Right lobe of liver (tissue), 6 donors: ENCODE measurements at places on chromosomes 2 and 18. TPM values are rescaled to one million over a fixed set of nuclear protein-coding genes. Genes with fewer than 3 reads are reported as not detected.

DNA sequence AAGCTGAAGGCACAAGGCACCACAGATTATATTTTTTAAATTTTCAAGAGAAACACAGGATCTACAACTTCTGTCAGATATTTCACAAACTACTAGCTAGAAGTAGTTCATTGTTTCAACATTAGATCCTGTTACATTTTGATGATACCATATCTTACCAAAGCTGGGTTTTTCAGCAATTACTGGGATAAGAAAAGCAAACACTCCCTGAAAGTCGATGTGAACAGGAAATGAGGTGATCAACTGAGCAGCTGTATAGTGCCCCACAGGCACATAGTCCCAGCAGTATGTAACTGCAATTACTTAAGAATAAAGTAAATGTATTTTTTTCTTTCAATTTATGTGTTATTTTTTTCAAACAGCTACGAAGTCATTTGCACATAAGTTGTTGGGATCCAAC is 103.5 kb downstream of the DNER start:
- DNase-seq: no peak

- no peak for DNase-seq
Measured at GRCh38 chr2:228016402-228016801, 145.0 kb downstream of the DAW1 start.

The POTEC gene
- total RNA-seq: not detected

GRCh38 chr2:73032702-73033097 is 38.8 kb downstream of the SFXN5 start:
- no peak for DNase-seq

DNA sequence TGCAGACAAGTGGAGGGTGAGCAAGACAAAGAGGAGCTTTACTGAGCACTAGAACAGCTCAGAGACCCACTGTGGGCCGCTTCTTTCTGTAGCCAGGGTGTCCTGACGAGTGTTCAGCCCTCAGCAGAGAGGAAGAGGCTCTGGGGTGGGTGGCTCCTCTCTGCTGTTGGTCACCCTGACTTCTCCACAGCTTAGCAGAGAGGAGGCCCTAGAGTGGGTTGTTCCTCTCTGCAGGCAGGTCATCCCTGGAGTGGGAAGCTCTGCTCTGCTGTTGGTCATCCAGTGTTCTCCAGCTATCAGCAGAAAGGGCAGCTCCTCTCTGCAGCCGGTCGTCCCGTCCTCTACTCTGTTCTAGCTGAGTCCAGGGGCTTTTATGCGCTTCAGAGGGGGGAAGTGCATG is 286.5 kb downstream of the ICOS start:
- DNase-seq: no peak

- no peak for DNase-seq
Measured at GRCh38 chr18:5891854-5892215, 3.5 kb downstream of the TMEM200C start.

- no peak for DNase-seq
Measured at GRCh38 chr2:37412231-37412630, 67.8 kb downstream of the QPCT start.

DNA sequence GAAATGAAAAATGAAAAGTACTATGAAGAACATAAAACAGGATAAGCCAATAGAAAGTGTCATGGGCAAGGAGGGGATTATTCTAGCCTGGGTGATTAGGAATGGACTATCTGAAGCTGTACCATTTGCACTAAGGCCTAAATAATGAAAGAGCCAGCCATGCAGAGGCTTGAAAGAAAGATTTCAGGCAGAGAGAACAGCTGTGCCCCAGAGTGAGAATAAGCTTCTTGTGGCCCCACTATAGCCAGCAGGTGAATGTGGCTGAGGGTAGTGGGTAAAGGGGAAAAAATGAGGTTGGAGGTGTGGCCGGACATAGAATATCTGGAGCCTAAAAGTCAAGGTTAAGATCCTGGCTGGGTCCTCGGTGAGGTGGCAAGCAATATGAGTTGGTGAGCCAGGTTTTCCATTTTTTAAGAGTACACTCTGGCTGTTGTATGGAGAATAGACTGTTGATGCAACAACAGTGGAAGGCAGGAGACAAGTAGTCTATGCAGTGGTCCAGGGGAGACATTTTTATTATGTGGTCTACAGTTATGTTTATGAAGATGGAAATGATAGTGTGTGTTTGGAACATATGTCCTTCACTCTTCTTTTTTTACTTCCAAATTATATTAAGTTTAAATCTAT is 135.2 kb upstream of the SETBP1 start:
- DNase-seq: no peak
